ENCODE measurements at places on chromosomes 5 and 9. TPM values are rescaled to one million over a fixed set of nuclear protein-coding genes. Genes with fewer than 3 reads are reported as not detected.

- no peak overlapping the region for H3K4me3 ChIP-seq
- H3K4me1 ChIP-seq = peaks cover 22% of the 10 kb centered on the region
- DNase-seq = no peak
- no peaks in the 10 kb centered on the region for H3K36me3 ChIP-seq
- no peak overlapping the region for H3K27ac ChIP-seq
Measured at GRCh38 chr5:54443270-54443669, 12.2 kb upstream of the HSPB3 start.

GRCh38 chr5:170312666-170313065, 15.1 kb upstream of the LCP2 start:
- peaks cover 56% of the 10 kb centered on the region for H3K4me1 ChIP-seq
- no peaks in the 10 kb centered on the region for H3K27me3 ChIP-seq
- H3K4me3 ChIP-seq = peak overlapping the region; percentile 86
- H3K36me3 ChIP-seq = no peaks in the 10 kb centered on the region
- DNase-seq = peak; percentile 65
- peak overlapping the region; percentile 97 for H3K27ac ChIP-seq

GRCh38 chr9:128361986-128362646, 9.1 kb upstream of the URM1 start:
- H3K27me3 ChIP-seq = no peaks in the 10 kb centered on the region
- H3K4me1 ChIP-seq = peaks cover 16% of the 10 kb centered on the region
- H3K27ac ChIP-seq = no peak overlapping the region
- DNase-seq = peak; percentile 73
- no peaks in the 10 kb centered on the region for H3K36me3 ChIP-seq
- peak overlapping the region; percentile 62 for H3K4me3 ChIP-seq

DNA sequence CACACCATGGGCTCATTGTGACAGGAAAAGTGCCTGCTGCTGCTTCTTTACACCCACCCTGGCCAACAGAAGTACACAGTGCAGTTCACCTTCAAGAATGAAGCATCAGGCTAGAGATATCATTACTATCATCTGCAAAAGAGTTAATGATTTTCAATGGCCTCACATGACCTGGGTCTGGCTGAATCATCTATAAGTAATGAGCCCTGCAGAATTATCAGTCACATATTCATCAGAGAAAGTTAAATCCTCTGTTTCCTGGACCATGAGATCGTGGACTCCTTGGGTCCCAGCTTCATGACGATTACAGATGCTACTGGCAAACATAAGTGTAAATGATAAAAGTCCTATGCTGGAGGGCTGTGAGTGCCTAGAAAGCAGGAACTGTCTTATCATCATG, 8.3 kb downstream of the BAG1 start:
- H3K27me3 ChIP-seq = no peaks in the 10 kb centered on the region
- no peak overlapping the region for H3K27ac ChIP-seq
- H3K36me3 ChIP-seq = peaks cover 12% of the 10 kb centered on the region

- peaks cover 4% of the 10 kb centered on the region for H3K36me3 ChIP-seq
- DNase-seq = no peak
- peaks cover 11% of the 10 kb centered on the region for H3K4me1 ChIP-seq
- H3K27me3 ChIP-seq = peaks cover 72% of the 10 kb centered on the region
- H3K4me3 ChIP-seq = no peak overlapping the region
- H3K27ac ChIP-seq = no peak overlapping the region
Measured at GRCh38 chr5:83467371-83468035, 4.0 kb upstream of the VCAN start.

DNA sequence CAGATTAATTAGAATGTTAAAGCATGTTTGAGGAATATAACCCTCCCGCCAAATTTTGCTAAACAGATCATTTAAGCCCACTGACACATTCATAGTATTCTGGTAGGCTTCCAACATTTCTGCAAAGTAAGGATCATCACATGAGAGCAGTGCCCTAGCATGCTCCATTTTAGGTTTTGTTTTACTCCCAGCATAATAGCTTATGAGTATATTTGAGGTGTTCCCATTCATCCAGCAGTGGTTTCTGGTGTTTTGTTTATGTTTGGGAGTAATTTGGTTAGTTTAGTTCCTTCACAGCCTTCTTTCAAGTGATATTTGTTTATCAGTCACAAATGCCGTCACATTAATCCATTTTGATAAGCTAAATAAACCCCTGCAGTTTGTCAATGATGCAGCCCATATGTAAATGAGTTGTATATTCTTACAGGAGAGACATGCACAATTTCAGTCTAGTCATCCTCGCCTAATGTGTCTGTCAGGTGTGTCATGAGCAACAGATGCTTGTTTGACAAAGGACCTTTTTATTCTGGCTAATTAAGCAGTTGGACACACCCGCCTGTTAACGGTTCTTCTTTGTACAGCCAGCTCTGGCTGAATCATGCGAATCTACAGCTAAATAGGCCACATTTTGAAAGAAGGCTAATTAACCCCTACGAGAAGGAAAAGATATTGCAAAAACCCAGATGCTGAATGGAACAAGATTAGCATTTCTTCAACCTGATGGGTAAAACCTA, 124.4 kb downstream of the RFX3 start:
- H3K36me3 ChIP-seq = peaks cover 3% of the 10 kb centered on the region
- no peak overlapping the region for H3K27ac ChIP-seq

- peak overlapping the region; percentile 98 for H3K27ac ChIP-seq
- peak overlapping the region; percentile 91 for H3K4me3 ChIP-seq
- H3K4me1 ChIP-seq = peaks cover 94% of the 10 kb centered on the region
- H3K27me3 ChIP-seq = no peaks in the 10 kb centered on the region
Measured at GRCh38 chr9:129962889-129963703, 79.9 kb downstream of the FNBP1 start.

GRCh38 chr5:115542651-115543364, 1.8 kb downstream of the FEM1C start:
- H3K27ac ChIP-seq = peak overlapping the region; percentile 97
- peaks cover 60% of the 10 kb centered on the region for H3K4me1 ChIP-seq
- H3K27me3 ChIP-seq = no peaks in the 10 kb centered on the region
- peaks cover 48% of the 10 kb centered on the region for H3K36me3 ChIP-seq

GRCh38 chr9:133845440-133845839, 107.3 kb upstream of the SARDH start:
- no peaks in the 10 kb centered on the region for H3K36me3 ChIP-seq
- DNase-seq = no peak
- H3K27me3 ChIP-seq = no peaks in the 10 kb centered on the region
- no peak overlapping the region for H3K27ac ChIP-seq

- H3K27me3 ChIP-seq = peaks cover 9% of the 10 kb centered on the region
- H3K4me1 ChIP-seq = peaks cover 16% of the 10 kb centered on the region
- H3K4me3 ChIP-seq = no peak overlapping the region
Measured at GRCh38 chr9:76534026-76534425, 75.0 kb downstream of the GCNT1 start.

DNA sequence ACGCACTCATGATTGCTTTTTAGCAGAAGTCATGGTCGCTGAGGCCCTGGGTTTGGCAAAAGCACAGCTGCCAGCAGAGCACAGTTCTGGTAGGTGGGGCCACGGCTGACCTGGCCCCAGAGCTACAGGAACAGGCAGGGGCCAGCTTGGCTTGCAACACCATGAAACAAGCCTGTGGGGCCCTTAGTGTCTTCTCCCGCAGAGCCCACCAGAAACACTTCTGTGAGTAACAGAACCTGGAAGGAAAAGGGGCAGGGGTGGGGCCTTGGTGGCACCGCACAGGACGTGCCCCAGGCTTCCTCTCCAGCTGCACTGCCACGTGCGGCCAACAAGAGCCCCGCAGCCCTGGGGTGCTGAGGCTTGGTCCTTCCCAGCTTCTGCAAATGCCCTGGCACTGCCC, 4.8 kb downstream of the ASB6 start:
- no peaks in the 10 kb centered on the region for H3K27me3 ChIP-seq
- no peak overlapping the region for H3K27ac ChIP-seq
- H3K4me1 ChIP-seq = peaks cover 34% of the 10 kb centered on the region
- H3K4me3 ChIP-seq = no peak overlapping the region

DNA sequence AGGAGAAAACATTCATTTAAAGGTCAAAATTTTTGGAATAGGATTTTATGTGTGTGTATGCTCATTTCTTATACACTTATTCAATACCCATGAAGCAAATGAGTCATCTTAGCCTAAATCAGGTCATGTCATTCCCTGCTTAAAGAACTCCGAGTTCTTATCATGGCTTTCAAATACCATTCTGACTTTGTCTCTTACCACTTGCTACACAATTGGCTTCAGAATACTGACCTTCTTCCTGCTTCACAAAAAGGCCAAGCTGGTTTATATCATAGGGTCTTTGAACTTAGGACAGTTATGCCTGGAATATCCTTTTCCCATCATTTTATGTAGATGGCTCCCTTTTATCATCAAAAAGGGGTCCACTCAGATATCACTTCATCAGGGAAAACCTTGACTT, 652.2 kb upstream of the WWC1 start:
- H3K36me3 ChIP-seq = no peaks in the 10 kb centered on the region
- H3K4me1 ChIP-seq = no peaks in the 10 kb centered on the region
- no peak overlapping the region for H3K4me3 ChIP-seq
- H3K27me3 ChIP-seq = no peaks in the 10 kb centered on the region

DNA sequence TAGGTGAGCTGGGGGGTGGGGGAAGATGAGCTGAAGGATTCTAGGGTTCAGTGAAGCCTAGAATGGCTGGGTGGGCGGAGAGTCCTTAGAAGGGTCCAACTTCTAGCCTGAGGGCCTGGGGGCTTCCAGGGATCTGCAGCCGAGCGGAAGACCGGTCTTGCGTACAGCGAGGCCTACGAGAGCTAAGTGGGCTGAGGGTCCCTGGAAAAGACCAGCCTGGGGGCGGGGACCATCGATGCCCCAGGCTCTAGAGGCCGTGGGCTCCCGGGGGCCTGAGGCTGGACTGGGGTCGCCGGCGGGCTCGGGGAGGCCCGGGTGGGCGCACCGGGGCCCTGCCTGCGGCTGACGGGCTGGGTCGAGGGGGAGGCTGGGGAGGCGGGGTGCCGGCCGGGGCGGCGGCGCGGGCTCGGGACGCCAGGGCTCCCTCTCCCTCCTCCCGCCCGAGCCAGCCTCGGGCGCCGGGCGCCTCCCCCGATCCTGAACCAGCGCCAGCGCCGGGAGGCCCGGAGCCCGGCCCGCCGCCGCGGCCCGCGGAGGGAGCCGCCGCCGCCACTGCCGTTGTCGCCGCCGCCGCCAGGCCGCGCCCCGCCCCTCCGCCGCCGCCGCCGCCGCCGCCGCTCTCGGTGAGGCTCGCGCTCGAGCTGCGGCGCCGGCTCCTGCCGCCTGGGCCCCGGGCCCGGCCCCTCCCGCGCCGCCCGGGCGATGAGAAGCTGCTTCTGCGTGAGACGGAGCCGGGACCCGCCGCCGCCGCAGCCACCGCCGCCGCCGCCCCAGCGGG, at the start of gene MVB12B:
Gene MVB12B, plus strand, starts transcription at position 602 of the 778 bp plus-strand sequence. Its CDS starts 101 bp downstream, at position 703.
- H3K4me1 ChIP-seq = peaks cover 35% of the 10 kb centered on the region
- peak within 1 kb of the TSS; percentile 55 for H3K27ac ChIP-seq
- peak; percentile 68 for DNase-seq
- H3K36me3 ChIP-seq = peaks cover 3% of the 10 kb centered on the region
- peak within 1 kb of the TSS; percentile 82 for H3K4me3 ChIP-seq

DNA sequence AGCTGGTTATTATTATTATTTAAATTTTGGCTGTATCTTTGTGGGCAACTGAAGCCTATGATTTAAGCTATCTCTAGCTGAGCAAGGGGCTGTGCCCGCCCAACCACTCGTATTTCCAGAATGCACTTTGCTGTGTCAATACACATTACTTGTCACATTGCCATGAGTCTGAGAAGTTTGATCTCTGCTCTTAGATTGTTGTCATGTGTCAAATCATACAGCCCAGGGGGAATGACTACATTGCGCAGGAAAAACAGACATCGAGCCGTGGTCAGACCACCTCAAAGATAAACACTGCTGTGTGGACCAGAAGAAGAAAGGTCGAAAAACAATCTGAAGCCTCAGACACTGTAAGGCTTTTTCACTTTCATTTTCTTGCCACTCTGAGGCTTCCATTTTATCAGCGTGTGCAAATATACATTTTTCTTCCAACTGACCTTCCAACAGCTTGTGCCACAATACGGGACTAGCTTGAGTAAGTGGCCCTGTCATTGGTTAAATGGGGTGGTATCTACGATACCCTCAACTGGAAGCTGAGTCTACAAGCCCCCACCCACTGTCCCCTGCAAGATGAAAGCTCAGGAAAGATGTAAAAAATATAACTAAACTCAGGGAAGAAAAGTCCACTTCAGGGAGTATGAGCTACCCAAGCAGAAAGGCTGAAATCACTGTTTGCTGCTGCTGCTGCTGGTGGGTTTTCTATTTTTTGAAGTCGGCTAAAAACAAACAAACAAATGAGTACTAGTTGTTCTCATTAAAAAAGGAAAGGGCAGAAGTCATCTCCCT, 603.0 kb downstream of the BNC2 start:
- DNase-seq = no peak
- no peaks in the 10 kb centered on the region for H3K27me3 ChIP-seq
- H3K4me1 ChIP-seq = no peaks in the 10 kb centered on the region

DNA sequence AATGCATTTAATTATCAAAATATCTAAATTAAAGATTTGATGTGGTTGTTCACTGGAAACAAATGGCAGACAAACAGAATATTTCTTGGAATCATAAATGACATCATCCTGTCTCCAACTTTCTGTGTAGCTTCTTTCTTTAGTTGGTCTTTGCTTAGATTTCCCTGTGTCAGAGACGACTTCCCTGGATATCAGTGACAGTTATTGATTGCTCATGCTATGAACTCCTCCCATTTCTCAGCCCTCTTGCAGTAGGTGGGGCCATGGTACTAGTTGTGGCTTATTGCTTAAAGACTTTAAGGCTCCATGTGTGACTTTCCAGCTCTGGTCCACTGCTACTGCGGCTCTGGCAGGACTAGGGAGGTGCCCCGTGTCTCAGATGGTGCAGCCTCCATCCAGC, 592.6 kb downstream of the MTRR start:
- no peak overlapping the region for H3K27ac ChIP-seq
- DNase-seq = no peak
- H3K4me1 ChIP-seq = peaks cover 18% of the 10 kb centered on the region
- H3K4me3 ChIP-seq = no peak overlapping the region
- H3K27me3 ChIP-seq = no peaks in the 10 kb centered on the region

DNA sequence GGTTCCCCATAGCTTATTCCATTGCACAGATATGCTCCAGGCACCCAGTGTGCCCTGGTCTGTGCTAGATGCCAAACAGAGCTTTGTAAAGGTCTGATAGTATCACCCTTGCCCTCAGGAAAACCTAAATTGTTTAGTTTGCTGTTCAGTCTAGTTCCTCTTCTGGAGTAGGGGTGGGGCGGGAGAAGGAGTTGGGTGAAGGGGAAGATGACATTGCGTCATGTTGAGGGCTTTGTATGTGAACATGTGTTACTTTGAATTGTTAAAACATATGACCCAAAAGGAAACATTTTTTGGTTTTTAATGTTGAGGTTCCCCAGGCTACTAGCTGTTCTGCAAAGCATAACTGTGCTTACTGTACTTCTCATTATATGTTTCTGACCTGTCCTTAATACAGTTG, 40.6 kb downstream of the HACD4 start:
- H3K27me3 ChIP-seq = no peaks in the 10 kb centered on the region
- peaks cover 2% of the 10 kb centered on the region for H3K4me1 ChIP-seq
- H3K27ac ChIP-seq = no peak overlapping the region

GRCh38 chr5:14413331-14413750, 168.3 kb upstream of the OTULINL start:
- H3K27me3 ChIP-seq = no peaks in the 10 kb centered on the region
- peaks cover 3% of the 10 kb centered on the region for H3K36me3 ChIP-seq
- peak; percentile 60 for DNase-seq
- H3K4me1 ChIP-seq = peaks cover 83% of the 10 kb centered on the region
- H3K4me3 ChIP-seq = peak overlapping the region; percentile 81

GRCh38 chr5:171693412-171693811, 92.2 kb upstream of the SMIM23 start:
- no peak overlapping the region for H3K27ac ChIP-seq
- H3K27me3 ChIP-seq = no peaks in the 10 kb centered on the region
- no peaks in the 10 kb centered on the region for H3K4me1 ChIP-seq
- no peak for DNase-seq
- H3K4me3 ChIP-seq = no peak overlapping the region

The C5orf52 gene
- total RNA-seq = not detected

The DEPDC1B gene
- total RNA-seq = 29.5 TPM

The TAF11L10 gene
- not detected for total RNA-seq

The PLPP7 gene
- total RNA-seq = 0.31 TPM
